ENCODE measurements at places on chromosomes 7 and 10. TPM values are rescaled to one million over a fixed set of nuclear protein-coding genes. Genes with fewer than 3 reads are reported as not detected.

GRCh38 chr7:1961701-1962276, 271.0 kb downstream of the MAD1L1 start:
- peak; percentile 100 for DNase-seq

DNA sequence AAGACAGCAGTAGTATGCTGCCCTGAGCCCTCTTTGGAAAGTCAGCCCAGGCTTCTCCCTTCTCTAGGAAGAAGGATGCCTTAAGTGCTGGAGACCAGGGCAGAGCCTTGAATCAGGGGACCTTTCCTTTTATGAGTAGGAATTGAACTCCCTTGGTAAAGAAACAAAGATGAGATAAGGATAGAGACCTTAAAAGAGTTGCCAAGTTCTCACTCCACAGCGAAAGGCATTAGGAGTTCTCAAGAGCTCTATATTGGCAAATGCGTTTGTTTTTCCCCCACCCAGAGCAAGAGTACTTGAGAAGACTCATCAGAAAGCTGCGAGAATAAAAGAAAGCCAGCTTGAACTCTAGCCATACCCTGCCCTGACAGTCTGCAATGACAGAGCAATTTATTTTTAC, 72.9 kb upstream of the OGDHL start:
- DNase-seq = no peak

- DNase-seq = no peak
Measured at GRCh38 chr10:113038183-113038582, 88.1 kb downstream of the TCF7L2 start.

GRCh38 chr10:79090134-79090803, 21.5 kb downstream of the ZMIZ1 start:
- DNase-seq = peak; percentile 80

DNA sequence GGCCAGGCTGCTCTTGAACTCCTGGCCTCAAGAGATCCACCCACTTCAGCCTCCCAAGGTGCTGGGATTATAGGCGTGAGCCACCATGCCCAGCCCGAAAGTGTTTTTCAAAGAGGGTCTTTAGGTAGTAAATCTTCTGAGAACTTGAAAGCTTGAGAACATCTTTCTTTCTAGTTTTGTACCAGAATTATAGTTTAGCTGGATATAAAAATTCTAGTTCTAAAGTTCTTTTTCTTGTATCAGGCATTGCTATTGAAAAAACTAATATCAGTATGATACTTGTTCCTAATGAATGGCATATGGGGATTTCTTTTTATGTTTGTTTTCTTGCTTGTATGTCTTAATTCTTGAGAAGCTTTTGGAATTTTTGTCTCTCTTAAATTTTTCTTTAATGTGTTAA, 43.2 kb downstream of the TLX1 start:
- no peak for DNase-seq

DNA sequence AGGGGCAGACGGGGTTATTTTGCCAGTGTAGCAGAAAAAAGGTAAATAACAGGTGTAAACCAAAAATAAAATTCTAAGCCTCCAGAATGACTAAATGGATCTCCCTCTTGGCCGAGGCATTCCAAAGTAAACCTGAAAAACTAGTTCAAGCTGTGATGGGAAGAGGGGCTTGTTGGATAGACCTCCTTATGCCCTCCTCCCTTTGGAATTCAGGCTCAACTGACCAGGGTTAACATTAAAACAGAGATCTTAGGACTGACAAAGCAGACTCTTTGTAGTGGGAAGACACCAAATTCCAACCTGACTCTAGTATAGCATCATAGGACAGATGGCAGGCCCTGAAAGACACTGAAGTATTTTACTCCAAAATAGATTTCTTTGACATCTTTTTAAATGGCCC, 113.8 kb upstream of the ITGB1 start:
- DNase-seq = no peak

- DNase-seq = no peak
Measured at GRCh38 chr7:64889686-64890162, 13.3 kb upstream of the ZNF273 start.

GRCh38 chr10:97778452-97779302, 6.9 kb upstream of the SFRP5 start:
- DNase-seq = no peak

GRCh38 chr10:1627945-1628344, 109.4 kb downstream of the ADARB2 start:
- DNase-seq = no peak

- no peak for DNase-seq
Measured at GRCh38 chr7:156582591-156583123, 57.9 kb upstream of the RNF32 start.

DNA sequence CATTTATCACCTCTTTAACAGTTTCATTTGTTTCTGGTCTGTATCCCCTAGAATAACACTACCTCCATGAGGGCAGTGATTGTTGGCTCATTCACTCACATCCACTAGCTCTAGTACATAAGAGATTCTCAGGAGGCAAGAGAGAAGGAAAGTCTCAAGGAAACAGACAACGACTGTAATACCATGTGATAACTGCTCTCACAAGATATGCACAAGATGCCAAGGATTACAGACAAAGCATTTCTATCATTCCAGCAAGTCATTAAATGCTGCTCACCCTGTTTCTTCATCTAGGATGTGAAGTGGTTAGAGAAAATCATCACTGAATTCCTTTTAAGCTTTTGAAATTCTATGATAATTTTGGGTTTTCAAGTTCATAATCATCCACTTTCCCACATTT, 115.3 kb downstream of the HIBADH start:
- DNase-seq = no peak

DNA sequence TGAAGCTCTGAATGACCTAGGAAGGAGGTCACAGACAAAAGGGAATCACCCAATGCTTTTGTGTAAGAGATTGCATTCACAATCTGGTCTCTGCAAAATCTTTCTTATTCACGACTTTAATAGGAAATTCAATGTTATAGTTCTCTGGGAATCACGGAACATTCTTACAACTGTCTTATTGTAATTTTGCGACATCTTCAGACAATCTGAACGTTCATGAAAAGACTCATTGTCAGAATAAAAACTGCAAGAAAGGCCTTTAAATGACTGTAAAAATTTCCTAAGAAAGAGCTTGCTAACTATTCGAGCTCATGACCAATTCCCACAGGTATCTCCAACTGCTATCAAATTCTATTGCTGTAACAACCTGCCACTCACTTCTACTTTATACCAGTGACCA, 130.7 kb downstream of the DGKI start:
- no peak for DNase-seq

- no peak for DNase-seq
Measured at GRCh38 chr10:23496727-23497126, 57.9 kb downstream of the OTUD1 start.

- DNase-seq = peak; percentile 62
Measured at GRCh38 chr10:14093730-14094484, 236.8 kb downstream of the FRMD4A start.

The RHEB gene
- total RNA-seq = 211 TPM

The EN2 gene
- not detected for total RNA-seq

The CHAT gene
- not detected for total RNA-seq

The RTKN2 gene
- 9.9 TPM for total RNA-seq

The TFR2 gene
- 0.98 TPM for total RNA-seq

The VSTM4 gene
- total RNA-seq = 0.12 TPM

Measured in RPMI7951 (cell line).